ENCODE measurements at places on chromosomes 1 and 21. TPM values are rescaled to one million over a fixed set of nuclear protein-coding genes. Genes with fewer than 3 reads are reported as not detected.

TSPAN2 gene
- 16.4 TPM for total RNA-seq

GRCh38 chr1:90963651-90964050 is 58.2 kb downstream of the ZNF644 start:
- no peak for DNase-seq

DNA sequence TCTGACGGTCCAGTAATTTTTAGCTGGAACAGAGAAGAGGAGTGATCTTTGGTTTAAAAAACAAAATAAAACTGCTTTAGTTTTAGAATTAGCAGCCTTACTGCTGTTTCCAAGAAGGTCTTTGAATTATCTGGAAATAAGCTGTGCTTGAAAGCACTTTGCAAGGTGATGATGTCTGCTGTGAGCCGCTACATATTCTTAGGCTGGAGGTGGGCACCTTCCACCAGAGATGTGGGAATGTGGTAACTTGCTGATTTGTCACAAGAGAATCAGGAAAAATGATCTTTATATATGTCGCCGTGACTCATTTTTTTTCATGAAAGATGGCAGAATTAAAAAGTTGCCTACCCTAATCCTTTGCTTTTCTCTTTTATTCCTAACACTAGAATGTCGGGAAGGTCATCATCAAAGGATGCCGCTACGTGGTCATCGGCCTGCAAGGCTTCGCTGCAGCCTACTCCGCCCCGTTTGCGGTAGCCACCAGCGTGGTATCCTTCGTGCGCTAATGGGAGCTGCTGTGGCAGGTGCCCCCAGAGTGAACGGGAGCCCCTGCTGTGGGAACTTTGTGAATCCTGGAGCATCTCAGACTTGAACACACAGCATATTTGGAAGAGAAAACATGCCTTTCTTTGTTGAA is 6.2 kb downstream of the C1orf115 start:
- no peak for DNase-seq

MTMR11 gene
- total RNA-seq = 308 TPM

GRCh38 chr1:47192458-47193384 is 2.9 kb upstream of the PDZK1IP1 start:
- DNase-seq = peak; percentile 82

GSTM5 gene
- total RNA-seq = 1.2 TPM

DNA sequence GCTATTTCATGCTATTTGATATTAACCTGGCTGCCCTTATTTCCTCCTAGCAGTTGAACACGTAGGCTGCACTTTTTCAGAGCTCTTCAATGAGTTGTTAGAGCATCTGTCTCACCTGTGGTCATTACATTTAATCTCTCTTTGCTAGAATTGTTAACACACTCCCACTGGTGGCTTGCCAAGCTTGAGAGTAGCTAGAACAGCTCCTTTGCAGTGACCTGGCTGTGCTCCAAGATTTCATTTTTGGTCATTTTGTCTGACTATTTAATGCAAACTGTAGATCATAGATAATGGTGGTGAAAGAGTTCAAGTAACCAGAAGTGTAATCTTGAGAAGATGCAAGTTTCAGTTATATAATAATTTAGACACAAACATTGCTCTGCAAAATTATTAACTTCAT is 105.6 kb downstream of the LRRC7 start:
- DNase-seq = no peak
